ENCODE measurements at places on chromosomes 5 and 9.

DNA sequence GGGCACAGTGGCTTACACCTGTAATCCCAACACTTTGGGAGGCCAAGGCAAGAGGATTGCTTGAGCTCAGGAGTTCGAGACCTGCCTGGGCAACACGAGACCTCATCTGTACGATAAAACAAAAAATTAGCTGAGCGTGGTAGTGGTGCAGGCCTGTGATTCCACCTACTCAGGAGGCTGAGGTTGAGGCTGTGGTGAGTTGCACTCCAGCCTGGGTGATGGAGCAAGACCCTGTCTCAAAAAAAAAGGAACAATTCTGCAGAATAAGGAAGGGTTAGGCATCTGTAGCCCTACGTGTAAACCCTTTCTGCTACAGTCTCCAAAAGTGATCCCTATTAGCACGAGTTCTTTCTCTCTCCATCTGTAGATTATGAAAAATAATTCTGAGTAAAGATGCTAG lies 19.9 kb downstream of the CDC26 start:
- DNase-seq, result no peak

GRCh38 chr5:1668141-1668721 lies 131.4 kb downstream of the MRPL36 start:
- peak; percentile 35 for DNase-seq

- DNase-seq, result peak; percentile 67
Measured at GRCh38 chr5:150164211-150164980, 2.2 kb upstream of the CDX1 start.

DNA sequence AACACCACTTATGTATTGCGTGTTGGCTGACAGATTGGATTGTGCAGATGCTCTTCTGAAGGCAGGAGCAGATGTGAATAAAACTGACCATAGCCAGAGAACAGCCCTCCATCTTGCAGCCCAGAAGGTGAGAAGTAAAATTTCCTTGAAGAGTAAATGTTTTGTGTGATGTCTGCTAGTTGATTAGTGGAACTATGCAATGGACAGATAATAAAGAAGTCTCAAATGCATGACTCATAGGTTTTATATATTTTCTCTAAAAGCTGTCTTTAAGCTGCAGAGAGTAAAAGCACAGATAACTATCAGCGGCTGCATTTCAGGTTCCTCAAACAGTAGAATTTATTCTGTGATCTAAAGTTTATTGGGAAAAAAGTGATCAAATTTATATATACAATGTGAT lies 27.4 kb downstream of the INVS start:
- no peak for DNase-seq

- no peak for DNase-seq
Measured at GRCh38 chr5:151734064-151734408, 24.4 kb downstream of the ATOX1 start.

DNA sequence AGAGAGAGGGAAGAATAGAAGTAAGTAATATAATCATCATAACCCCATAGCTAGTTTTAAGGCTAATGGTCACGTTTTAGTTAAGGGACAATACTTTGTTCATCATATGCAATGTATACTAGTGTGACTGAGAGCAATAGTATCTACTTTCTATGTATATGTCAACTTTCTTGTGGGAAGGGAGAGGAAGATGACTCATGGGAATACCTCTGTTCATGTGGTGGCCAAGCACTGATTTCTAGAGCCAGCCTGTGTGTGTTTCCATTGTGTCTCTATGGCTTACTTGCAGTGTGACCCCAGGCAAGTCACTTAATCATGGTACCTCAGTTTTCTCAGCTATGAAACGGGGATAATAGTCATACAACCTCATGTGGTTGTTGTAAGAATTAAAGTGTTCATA lies 639.6 kb downstream of the CETN3 start:
- no peak for DNase-seq

GRCh38 chr5:38167562-38167996 lies 90.8 kb upstream of the EGFLAM start:
- no peak for DNase-seq

GRCh38 chr9:75666856-75667554 lies 223.5 kb upstream of the PCSK5 start:
- no peak for DNase-seq

GRCh38 chr5:137101544-137101943 lies 397.6 kb downstream of the SPOCK1 start:
- no peak for DNase-seq

GRCh38 chr9:115046199-115046598 lies 71.8 kb downstream of the TNC start:
- no peak for DNase-seq

GRCh38 chr9:113949571-113950078 lies 73.5 kb downstream of the ZNF618 start:
- DNase-seq, result no peak

DNA sequence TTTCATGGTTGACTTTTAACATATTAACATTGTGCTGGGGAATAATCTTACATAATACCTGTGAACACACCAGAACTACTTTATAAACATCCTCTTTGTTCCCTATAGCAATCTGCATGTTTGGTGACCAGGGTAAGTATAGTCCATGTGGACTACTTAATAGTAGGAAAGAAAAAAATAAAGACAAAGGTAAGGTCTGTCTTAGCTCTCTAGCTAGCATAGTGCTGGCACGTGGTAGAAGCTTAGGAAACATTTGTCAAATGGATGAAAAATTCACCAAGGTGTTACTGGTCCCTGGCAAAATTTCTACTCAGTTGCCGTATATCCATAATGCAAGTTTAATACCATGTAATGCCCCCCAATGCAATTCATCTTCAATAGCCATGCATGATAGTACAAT lies 78.6 kb upstream of the ABCA1 start:
- no peak for DNase-seq

- DNase-seq, result no peak
Measured at GRCh38 chr5:151028717-151029116, 8.3 kb downstream of the GPX3 start.

DNA sequence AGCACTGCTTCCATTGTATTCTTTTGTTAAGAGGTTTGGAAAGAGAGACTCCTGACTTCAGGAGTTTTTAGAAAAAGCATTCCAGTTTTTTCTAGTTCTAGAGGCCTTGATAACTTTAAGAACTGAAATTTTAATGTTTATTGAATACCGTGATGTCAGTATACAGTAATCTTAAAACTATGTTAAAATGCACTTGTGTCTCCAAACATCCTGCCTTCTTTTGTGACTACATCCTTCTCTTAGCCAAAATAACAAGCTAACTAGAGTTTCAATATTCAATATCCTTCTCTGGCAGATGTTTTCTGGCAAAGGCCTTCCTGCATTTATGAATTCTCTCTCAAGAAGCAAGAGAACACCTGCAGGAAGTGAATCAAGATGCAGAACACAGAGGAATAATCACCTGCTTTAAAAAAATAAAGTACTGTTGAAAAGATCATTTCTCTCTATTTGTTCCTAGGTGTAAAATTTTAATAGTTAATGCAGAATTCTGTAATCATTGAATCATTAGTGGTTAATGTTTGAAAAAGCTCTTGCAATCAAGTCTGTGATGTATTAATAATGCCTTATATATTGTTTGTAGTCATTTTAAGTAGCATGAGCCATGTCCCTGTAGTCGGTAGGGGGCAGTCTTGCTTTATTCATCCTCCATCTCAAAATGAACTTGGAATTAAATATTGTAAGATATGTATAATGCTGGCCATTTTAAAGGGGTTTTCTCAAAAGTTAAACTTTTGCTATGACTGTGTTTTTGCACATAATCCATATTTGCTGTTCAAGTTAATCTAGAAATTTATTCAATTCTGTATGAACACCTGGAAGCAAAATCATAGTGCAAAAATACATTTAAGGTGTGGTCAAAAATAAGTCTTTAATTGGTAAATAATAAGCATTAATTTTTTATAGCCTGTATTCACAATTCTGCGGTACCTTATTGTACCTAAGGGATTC lies 43.1 kb downstream of the NDFIP1 start:
- peak; percentile 69 for DNase-seq

GRCh38 chr5:117999939-118000549 lies 988.3 kb downstream of the DTWD2 start:
- DNase-seq, result no peak

DNA sequence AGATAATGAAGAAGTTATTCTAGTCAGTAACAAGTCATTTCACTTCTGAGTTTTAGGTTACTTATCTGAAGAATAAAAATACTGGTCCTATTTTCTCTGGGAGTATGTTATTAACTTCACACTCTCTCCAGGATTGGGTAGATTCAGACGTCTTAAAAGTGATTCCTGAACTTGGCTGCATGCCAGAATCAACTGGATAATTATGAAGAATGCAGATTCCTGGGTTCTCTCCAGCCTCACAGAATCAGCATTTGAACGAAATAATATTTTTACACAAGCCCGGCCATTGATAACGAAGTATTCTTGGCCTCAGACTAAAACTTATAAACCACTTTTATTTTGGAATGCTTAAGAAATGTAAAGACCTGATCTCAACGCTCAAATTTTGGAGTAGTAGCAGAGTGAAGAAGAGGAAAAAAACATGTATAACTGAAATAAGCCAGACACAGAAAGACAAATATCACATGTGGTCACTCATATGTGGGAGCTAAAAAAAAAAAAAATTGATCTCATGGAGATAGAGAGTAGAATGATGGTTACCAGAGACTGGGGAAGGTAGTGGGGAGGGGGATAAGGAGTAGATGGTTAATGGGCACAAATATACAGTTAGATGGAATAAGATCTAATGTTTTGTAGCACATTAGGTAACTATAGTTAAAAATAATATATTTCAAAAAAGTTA lies 507.3 kb downstream of the ISL1 start:
- DNase-seq, result no peak
